ENCODE measurements at places on chromosomes 7 and 10.

- ATAC-seq: peak; percentile 89
These were observed 12.6 kb upstream of the PRPS1L1 start for GRCh38 chr7:18040196-18040595.

DNA sequence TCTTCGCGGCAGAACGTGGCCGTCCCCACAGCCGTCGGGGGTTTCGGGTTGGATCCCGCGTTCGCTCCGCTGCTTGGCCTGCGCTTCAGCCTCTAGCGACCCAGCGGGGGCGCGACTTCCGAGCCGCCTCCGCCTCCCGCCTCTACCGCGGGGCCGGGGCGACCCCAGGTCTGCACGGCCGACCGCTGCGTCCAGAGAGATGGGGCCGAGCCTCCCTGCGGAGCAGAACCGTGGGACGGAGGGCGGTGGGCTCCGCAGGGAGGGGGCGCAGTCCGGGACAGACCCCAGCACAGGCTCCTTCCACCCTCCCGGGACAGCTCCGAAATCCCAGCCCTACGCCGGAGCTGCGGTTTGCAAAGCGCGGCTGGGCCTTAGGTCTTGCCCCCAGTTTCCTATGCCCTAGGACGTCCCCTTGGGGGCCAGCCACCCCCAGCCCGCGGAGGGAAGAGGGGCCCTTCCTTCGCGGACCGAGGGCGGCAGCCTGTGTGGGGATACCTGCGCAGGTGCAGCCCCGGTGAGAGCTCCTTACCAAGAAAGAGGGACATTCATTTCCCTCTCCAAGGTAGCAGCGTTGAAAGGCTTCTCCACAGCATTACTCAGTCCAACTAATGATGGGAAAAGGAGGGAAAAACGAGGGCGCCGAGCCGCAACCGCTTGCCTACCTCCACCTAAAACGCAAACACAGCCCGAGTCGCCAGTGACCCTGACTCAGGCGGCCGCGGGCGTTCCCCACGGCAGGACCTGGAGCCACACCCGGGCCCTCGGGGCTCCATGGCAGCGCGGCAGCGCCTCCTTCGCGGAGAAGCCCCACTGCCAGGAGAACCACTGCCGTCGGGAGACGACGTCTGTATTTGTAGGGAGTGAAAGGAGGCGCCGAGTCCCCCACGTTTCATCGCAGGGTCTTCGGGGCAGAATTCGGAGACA lies 115.7 kb downstream of the BMS1 start:
- ATAC-seq: no peak

GRCh38 chr7:117929237-117929636 lies 56.0 kb upstream of the CTTNBP2 start:
- ATAC-seq: no peak

- no peak for ATAC-seq
These were observed 66.5 kb downstream of the JAZF1 start for GRCh38 chr7:28114056-28114455.

GRCh38 chr7:138887872-138888656 lies 90.1 kb upstream of the ATP6V0A4 start:
- no peak for ATAC-seq

DNA sequence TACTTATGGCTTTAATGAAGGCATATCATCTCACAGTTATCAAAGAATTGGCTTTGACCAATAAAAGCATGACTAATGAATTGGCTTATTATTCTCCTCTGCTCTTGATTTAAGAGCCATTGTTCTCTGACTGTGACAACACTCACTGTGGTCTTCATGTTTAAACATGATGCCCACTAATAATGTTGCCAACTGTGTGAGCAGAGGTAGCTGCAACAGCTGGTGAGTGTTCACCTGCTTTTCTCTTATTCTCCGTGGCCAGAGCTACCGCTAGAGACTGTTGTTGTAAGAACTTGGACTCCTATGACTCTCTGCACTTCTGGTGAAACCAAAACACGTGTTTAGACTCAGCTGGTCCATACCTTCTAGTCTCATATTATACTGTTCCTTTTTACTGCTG lies 335.9 kb downstream of the XPNPEP1 start:
- no peak for ATAC-seq

DNA sequence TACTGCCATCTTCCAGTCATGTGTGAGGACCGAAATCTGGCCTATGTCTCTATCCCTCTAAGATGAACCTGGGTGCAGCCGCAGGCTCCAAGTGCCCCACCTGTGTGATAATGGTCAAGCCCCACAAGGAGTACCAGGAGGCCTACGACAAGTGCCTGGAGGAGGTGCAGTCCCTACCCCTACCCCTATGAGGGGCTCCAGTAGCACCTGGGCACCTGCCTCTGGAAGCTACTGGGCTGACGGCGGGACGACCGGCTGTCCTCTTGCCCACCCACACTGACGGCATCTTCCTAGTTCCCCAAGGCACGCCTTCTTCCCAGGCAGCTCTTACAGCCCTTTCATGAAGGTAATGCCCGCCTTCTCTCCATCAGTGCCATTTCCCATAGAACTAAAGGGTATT lies 47.4 kb downstream of the HOXA1 start:
- no peak for ATAC-seq
